Brain pericyte (primary cell): ENCODE measurements at places on chromosomes 1 and 21.

DNA sequence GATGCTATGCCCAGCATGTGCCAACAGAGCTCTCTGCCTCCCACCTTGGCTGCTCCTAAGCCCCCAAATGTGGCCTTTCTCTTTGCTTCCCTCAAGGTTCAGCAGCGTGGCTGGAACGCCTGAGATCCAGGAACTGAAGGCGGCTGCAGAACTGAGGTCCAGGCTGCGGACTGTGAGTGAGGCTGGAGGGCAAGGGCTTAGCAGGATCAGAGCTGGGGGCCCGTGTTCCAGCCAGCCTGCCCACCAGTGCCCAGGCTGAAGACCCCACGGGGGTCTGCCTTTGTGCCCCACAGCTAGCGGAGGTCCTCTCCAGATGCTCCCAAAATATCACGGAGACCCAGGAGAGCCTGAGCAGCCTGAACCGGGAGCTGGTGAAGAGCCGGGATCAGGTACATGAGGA is 14.6 kb downstream of the IKBKE start:
- DNase-seq: no peak

- no peak for DNase-seq
Measured at GRCh38 chr1:167739752-167740151, 18.0 kb downstream of the MPZL1 start.

- DNase-seq: no peak
Measured at GRCh38 chr1:9589719-9590157, 1.0 kb downstream of the TMEM201 start.

- DNase-seq: no peak
Measured at GRCh38 chr1:107871259-107871658, 93.7 kb downstream of the VAV3 start.

- no peak for DNase-seq
Measured at GRCh38 chr1:234731569-234732085, 121.6 kb upstream of the IRF2BP2 start.

- no peak for DNase-seq
Measured at GRCh38 chr1:162373072-162373427, 3.6 kb downstream of the SPATA46 start.

DNA sequence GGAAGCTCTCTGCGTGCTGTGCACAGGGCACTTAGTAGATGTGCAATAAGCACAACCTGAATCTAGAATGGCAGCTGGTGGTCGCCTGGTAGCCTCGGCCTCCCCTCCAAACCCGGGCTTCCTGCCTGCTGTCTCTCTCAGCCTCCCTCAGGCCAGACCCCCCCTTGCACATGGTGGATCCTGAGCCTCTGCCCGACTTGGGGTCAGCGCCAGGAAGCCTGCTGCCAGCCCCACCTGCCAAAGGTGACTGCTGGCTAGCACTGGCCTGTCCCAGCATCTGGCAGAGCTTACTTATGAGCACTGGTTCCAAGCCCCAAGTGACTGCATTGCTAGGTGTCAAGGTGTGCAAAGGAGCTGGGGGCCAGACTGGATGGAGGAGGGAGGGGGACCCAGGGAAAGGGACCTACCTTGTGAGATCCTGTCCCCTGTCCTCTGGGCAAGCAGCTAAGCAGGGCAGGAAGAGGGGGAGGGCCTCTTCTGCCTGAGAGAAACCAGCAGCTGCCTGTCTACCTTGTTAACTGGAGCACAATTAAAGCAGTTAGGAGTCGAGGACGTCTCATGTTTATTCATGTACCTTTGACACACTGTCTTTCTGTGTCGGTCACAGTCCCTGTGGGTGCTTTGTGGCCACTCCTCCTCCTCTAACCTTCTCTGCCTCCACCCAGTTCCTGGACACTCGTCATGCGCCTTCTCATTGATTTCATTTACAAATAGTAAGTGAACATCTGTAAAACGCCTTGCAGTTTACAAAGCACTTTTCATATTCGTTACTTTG is 100.9 kb downstream of the DDX20 start:
- DNase-seq: no peak

DNA sequence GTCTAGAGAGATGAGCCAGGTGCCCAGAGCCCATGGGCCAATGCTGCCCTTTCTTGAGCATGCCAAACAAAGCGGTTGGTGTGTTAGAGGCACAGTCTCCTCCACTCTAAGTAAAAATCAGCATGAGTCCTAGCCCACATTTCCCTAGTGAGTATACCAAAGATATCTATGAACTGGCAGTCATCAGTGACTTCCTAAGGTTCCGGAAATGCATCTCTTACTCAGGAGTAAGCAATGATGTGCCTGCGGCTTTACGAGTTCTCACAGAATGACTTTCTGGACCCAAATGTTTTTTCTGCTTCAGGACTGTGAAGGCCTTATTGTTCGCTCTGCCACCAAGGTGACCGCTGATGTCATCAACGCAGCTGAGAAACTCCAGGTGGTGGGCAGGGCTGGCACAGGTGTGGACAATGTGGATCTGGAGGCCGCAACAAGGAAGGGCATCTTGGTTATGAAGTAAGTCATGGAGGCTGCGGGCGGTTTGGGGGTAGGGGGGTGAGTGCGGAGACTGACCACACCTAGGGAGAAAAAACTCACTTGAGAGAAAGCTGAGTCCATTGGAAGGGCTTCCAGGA is 9.2 kb downstream of the PHGDH start:
- no peak for DNase-seq

DNA sequence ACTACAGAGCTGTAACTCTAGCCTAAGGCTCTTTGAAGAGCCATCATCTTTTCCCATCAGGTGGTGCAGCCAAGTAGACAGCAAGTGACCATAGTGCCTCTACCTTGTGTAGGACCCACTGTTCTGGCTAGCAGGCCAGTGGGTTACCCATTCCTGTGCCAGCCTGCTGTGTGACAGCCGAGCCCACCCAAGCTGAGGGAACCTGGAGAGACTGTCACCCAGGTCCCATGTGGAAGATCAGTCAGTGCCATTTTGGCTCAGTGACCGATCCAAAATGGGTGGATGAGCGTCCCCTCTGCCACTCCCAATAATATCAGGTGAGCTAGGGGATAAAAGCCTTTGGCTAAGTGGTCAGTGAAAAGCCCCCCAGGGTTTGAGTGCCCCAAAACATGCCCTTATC is 417.9 kb downstream of the MATN1 start:
- no peak for DNase-seq

DNA sequence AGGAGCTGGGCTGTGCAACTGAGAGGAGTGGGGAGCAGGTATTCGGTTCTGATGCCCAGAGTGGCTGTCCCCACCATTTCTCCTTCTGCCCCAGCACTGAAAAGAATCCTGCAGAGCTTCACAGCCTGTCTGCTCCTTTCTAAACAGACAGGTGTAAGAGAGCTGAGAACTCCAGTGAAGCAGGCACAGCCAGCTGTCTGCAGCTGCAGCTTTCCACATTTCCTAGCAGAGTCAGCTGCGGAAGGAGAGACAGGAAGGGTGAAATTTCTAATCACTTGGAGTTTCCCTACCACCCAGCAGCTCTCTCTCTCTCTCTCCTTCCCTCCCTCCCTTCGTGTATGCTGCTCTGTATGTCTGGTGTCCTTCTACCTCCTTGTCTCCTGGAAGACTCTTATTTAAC is 40.5 kb upstream of the GJB5 start:
- DNase-seq: no peak

- DNase-seq: no peak
Measured at GRCh38 chr1:165508291-165508690, 35.5 kb upstream of the LRRC52 start.

- DNase-seq: no peak
Measured at GRCh38 chr1:181784039-181784683, 277.4 kb downstream of the ZNF648 start.

GRCh38 chr1:35454616-35455015 is 102.6 kb downstream of the KIAA0319L start:
- no peak for DNase-seq

DNA sequence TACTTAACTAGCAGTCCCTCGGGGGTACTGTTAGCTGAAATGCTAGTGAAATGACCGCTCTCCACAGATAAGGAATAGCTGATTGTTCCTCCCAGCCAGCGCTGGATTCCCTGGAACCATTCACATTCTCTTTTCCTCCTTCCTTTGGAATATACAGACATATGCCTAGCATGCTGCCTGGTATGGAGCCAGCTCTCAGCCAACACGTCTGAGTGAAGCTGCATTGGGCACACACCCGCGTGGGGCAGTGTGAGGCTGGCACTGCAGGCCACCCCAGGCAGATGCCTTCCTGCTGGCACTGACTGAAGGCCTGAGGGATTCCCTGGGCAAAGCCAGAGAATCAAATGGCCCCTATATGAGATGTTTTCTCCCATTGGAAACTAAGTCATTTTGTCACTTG is 66.7 kb downstream of the TLR5 start:
- no peak for DNase-seq
